ENCODE measurements at places on chromosomes 4 and X. TPM values are rescaled to one million over a fixed set of nuclear protein-coding genes. Genes with fewer than 3 reads are reported as not detected.

DNA sequence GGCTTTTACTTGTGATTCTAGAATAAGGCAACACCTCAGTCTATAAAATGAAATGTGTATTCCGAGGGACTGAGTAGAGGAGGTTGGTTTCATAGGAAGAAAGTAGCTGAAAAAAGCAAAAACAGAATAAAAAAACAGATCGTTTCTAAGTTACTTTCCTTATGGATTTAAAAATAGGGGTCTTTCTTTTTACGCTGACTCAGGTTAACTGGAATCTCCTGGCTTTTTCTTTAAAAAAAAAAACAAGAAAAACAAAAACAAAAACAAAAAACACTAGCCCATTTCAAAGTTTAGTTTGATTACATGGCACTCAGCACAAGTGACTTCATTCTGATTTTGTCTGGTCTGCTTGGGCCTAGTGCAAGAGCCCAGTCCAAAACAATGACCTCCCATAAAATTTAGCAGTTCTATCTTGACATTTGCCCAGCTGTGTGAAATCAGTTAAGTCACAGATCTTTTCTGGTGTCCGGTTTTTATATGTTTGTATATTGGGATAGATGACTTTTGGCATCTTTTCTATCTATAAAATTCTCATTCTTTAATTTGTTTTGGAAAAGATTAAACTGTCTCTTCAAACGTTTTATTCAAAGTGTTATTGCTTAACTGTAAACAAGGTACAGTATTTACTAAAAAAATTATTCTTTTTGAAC is 222.7 kb upstream of the HTR2C start:
- DNase-seq: no peak
- no peaks in the 10 kb centered on the region for H3K27me3 ChIP-seq
- H3K27ac ChIP-seq: no peak overlapping the region
- peaks cover 2% of the 10 kb centered on the region for H3K4me1 ChIP-seq

- H3K27me3 ChIP-seq: peaks cover 10% of the 10 kb centered on the region
- H3K27ac ChIP-seq: no peak overlapping the region
- H3K4me1 ChIP-seq: peaks cover 4% of the 10 kb centered on the region
- no peak overlapping the region for H3K4me3 ChIP-seq
- no peak for DNase-seq
Observed at GRCh38 chr4:94413085-94413840, 38.5 kb upstream of the PDLIM5 start.

DNA sequence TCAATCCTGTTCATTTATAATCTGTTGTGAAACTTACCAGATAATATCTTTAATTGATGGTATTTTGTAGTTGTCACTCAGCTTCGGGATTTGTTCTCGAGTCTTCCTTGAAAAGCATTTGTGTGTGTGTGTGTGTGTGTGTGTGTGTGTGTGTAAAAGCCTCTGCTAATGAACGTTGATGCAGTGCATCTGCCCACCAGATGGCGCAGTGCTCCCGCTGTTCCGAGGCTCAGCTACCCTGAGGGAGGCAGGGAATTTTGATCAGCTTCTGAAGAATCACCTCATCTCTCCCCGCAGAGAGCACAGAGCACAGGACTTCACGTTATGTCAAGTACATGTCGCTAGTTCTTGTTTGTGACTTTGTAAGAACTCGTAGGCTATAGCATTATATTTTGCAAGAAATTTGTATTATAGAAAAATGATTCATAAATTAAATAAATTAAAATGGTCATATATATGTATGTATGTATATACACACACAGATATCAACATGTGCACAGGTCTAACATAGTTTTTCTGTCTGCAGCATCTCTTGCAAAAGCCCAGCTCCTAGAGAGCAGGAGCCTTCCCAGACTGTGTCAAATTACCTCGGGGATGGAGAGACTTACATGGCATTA is 316.7 kb upstream of the IGFBP7 start:
- no peak for DNase-seq
- H3K4me1 ChIP-seq: no peaks in the 10 kb centered on the region

DNA sequence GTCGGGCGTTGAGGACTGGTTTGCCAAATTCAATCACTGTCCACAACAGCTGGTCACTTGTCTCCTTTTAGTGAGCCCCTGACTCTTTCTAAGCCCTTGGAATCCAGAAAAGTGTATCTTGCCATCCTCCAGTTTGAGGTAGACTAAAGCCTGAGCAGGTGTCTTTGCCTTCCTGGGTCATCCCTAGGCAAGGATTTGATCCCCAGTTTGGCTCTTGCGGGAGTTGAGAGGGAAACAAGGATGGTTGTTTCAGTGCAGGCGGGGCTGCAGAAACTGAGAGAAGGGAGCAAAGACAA is 2.2 kb upstream of the FGF5 start:
- no peak for DNase-seq
- H3K36me3 ChIP-seq: no peaks in the 10 kb centered on the region
- peaks cover 20% of the 10 kb centered on the region for H3K4me1 ChIP-seq
- H3K4me3 ChIP-seq: no peak overlapping the region

USP17L26 gene
- not detected for total RNA-seq

Measured in naive thymus-derived CD8-positive, alpha-beta T cell (primary cell).